K562 (cell line): ENCODE measurements at places on chromosomes 12 and 14. TPM values are rescaled to one million over a fixed set of nuclear protein-coding genes. Genes with fewer than 3 reads are reported as not detected.

Gene SIX1
- polyA plus RNA-seq, result 0.08 and 0.27 TPM in 2 replicates

Gene FAM90A1
- polyA plus RNA-seq, result 0.32 TPM in 1 of 2 replicates, not detected in the other

Gene GDF3
- not detected in 2 replicates for polyA plus RNA-seq

Gene GALNT8
- polyA plus RNA-seq, result 0.46 TPM in 1 of 2 replicates, not detected in the other

Gene ZDHHC22
- not detected in 2 replicates for polyA plus RNA-seq

Gene MYRFL
- not detected in 2 replicates for polyA plus RNA-seq

Gene PLCZ1
- polyA plus RNA-seq, result not detected in 2 replicates

Gene SLC24A4
- not detected in 2 replicates for polyA plus RNA-seq

Gene KRT80
- not detected in 2 replicates for polyA plus RNA-seq

Gene AKT1
- 106 TPM in 2 replicates for polyA plus RNA-seq
